ENCODE measurements at places on chromosomes 12 and 14.

DNA sequence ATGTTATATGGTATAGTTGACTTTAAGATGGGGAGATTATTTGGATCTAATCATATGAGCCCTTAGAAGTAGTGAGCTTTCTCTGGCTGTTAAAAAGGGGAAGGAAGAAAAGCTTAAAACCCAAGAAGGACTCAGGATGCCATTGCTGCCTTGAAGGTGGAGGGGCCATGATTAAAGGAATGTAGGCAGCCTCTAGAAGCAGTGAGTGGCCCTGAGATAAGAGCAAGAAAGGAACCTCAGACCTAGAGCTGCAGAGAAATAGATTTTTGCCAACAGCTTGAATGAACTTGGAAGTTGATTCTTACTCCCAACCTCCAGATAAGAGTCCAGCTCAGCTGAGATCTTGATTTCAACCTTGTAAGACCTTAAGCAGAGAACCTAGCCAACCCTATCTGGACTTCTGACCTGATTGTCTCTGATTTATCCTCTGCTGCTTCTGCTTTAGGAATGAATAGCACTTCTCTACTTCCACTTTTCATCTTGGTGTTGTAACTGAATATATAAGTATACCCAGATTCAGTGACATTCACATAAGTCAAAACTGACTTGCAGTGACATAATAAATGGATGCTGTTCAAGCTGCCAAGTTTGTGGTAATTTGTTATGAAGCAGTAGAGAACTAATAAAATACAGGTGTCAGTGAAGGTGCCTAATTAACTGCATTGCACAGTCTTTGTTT is 33.5 kb downstream of the RAD51B start:
- no peak for DNase-seq

DNA sequence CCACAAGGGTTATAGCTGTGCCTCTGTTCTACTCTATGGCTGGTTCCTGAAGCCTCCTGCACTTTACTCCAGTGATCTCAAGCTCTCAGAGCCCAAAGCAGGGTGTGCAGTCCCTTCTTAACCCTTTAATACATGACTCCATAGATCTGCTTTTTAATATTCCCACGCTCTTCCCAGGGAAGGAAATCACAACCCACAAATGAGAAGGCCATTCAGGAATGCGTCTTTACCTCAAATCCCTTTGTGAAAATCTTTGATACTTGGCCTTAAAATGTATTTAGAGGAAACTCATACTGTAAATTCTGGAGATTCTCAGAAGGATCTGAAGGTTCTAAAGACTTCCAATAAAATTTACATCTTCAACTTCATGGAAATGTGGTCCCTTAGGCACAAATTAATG is 17.0 kb downstream of the NID2 start:
- DNase-seq = no peak

DNA sequence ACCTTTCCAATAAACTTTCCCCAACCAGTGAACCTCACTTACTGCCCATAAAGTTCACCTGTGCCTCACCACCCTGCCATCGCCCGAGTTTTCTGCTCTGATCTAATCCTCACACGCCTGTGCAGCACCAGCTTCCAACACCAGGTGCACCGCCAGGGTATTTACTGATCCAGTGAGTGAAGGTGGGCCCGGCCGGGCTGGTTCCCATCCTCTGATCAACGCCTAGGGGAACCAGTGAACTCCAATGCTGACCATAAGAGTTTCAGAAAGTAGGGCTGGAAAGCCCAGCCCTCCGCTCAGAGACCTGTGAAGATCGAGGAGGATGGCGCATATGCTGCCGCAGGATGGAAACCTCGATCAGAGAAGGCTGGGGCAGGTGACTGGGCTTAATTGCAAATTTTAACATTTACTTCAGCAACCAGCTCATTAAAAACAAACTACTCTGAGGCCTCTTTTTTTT is 685 bp upstream of the MYL6B start:
- no peak for DNase-seq

DNA sequence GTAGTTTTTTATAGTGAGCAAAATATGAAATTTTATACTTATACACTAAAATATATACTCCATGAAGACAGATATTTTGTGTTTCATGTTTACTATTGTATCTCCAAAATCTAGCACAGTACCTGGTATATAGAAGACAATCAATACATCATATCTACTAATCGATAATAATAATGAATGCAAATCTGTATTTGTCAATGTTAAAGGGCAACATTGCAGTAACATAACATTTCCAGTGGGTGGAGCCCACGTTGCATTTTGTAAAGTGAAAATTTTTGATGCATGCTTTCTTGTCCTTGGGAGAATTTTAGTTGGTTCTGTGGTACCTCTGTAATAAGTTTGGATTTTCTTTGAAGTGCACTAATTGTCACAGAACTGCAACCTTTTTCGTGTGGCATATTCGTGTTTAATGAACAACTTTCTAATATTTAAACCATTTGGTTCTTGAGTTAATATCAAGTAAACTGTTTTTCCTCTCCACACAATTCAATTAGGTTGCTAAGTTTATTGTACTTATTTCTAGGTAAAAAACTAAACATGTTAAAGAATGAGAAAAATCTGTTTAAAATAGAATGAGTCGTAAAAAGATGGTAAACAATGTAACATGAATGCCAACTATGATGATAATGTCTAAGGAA is 47.4 kb downstream of the AVPR1A start:
- no peak for DNase-seq

DNA sequence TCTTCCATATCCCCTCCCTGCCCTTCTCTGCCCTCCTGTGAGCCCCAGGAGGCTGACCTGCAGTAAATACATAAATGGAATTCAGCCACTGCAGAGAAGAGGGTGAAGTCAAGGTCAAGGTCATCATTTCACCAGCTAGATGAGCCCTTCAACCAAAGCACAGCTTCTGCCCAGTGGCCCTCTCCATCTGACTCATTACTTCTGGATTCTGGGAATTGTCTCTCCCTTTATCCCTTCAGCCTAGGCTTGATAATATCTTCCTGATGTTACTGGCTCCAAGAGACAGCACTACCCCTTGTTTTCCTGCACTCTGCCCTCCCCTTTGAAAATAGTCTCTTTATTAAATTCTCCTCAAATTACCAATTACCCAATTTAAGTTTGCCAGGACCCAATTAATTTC is 64.5 kb downstream of the TTC9 start:
- DNase-seq = no peak

DNA sequence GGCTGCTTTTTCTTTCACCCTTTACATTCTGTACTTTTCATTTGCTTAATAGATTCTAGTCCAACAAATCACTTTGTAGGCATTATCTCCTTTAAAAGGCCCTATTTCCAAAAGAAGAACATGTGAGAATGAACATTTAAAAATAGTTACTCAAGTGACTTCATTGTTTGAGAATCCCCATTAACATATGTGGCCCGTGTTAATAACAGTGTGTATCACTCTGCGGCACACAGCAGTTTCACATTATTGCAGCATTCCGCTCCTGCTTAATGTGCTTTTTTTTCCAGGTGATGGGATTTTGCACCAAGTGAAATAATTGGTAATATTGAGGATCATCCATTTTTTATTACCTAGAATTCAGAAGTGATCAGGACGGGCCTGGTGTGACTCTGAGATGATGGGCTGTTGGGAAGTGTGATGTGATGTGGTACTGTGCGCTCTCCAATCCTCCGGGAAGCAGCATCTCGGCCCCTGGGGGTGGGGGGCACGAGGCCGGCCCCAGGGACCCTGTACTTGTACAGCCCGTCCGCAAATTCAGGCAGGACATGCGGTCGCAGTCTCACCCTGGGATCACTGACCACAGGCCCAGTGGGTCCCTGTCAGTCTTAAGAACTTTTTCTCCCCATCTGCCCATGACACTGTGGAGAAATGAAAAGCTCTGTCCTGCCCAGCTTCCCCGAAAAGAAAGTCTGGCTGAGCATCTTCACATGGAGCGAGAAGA is 32.9 kb downstream of the SLC15A4 start:
- no peak for DNase-seq

- no peak for DNase-seq
Observed at GRCh38 chr12:84726780-84727179, 185.8 kb downstream of the SLC6A15 start.

- DNase-seq = no peak
Observed at GRCh38 chr14:105198588-105198987, 17.5 kb upstream of the NUDT14 start.

DNA sequence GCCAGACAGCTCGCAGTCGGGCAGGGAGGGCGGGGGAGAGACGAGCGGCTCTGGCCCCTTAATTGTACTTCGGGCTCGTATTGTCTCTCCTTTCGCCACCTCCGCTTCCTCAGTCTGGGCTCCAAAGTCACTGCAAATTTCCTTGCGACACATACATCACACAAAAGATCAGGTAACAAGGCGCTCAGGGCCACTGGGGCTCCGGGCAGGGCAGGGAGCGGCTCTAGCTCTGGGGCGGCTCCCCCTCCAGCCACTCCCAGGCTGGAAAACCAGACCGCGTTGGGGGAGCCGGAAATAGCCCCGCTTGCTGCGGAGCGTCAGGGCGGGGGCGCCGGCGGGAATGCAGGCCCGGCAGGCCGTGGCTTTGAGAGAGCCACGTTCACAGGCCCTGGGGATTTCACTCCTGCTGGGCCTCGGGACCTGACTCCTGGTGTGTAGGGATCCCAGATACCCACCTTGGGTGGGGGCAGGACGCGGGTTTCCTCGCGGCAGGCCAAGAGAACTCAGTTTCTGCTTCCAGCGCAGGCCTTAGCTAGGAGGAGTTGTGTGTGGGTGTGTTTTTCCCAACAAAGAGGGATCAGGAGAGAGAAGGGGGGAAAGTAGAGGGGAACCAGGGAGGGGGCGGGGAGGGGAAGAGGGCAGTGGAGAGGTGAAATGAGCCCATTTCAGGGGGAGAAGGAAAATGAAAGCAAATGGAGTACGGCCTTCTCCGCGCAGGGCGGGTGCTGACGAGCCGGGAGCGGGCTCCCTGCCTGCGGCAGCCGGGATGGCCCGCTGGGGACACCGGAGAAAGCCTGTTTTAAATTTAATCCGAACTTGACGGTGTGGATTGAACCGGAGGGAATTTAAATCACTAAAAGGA is 4.4 kb upstream of the HOXC9 start:
- no peak for DNase-seq

DNA sequence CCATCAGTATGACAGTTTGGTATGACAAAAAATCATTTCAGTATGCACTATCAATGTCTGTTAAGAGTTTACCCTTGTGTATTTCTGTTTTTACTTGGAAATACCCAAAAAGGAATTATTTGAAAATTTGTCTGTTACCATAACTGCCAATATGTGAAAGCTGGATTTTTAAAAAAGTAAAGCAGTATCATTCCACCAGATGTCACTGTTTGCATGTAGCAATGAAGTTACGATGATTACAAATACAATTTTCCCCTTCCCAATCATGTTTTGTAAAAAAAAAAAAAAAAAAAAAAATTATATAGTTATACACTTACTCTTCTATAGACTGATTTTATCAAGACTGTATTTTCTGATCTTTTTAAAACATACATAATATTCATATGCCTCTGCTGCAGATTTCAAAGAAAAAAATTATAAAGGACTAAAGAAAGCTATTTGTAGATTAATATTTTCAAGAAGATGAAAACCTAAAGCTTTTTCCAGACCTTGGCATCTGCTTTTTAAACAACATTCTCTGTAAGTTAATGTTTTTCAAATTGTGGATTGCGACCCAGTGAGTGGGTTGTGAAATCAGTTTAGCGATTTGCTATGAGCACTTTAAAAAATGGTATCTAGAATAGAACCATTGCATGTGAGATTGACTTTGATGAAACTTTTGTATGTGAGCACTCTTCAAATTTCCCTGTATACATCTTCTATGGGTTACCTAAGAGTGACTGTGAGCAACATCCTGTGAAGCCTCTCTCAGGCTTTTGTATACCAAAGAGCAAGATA is 114.2 kb downstream of the TTC6 start:
- no peak for DNase-seq

- no peak for DNase-seq
Observed at GRCh38 chr12:108613548-108613947, 15.7 kb upstream of the TMEM119 start.

GRCh38 chr12:12701457-12701856 is 5.5 kb upstream of the GPR19 start:
- no peak for DNase-seq

- DNase-seq = no peak
Observed at GRCh38 chr12:40762072-40762471, 69.8 kb downstream of the CNTN1 start.

- no peak for DNase-seq
Observed at GRCh38 chr14:23660290-23661226, 24.4 kb downstream of the DHRS2 start.

GRCh38 chr12:53235742-53236442 is 3.9 kb upstream of the RARG start:
- no peak for DNase-seq

DNA sequence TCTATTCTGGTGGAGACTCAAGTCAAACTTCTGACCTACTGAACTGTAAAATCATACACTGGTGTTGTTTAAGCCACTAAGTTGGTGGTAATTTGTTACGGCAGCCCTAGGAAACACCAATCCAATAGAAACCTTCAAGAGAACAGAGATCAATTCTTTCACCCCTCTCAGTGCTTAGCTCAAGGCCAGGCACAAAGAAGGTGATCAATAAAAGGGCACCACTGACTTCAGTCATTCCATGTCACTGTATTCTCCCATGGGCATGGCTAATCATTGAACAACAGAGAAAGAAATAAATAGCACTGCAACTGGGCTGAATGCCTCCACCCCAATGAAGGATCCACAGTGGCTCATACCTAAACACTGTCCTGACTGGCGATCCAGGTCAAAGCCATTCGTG is 7.3 kb downstream of the FBLN5 start:
- DNase-seq = no peak

GRCh38 chr14:99991331-99991730 is 73.9 kb upstream of the EVL start:
- no peak for DNase-seq

GRCh38 chr12:50533203-50533584 is 28.4 kb downstream of the DIP2B start:
- DNase-seq = no peak

GRCh38 chr12:39188689-39189088 is 254.2 kb downstream of the KIF21A start:
- no peak for DNase-seq

GRCh38 chr14:24365600-24366412 is 2.2 kb upstream of the NFATC4 start:
- DNase-seq = no peak

DNA sequence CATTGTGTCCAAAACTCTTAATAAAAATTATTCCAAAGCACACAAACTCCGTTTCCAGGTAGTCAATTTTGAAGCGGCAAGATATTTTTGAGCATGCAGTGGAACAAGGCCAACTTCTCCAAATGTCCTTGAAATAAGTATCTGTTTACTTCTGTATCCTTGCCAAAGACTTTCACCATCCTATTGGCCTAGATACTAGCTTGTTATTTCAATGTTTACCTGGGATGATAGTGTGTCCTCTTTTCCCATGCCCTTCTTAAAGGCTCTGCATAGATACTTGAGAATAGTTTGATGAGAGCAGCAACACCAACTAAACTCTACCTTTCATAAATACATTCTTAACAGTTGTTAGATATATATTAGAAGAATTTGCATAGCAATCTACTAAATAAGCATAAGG is 160.9 kb downstream of the KCNC2 start:
- DNase-seq = no peak
